ENCODE measurements at places on chromosomes 4 and X.

- DNase-seq: no peak
These were observed 205.8 kb upstream of the MAMLD1 start for GRCh38 chrX:150157291-150157690.

GRCh38 chr4:16607241-16608066 lies 291.0 kb downstream of the LDB2 start:
- DNase-seq: no peak

- no peak for DNase-seq
These were observed 36.3 kb upstream of the TBC1D14 start for GRCh38 chr4:6873291-6873690.

GRCh38 chrX:155115174-155115819 lies 44.0 kb downstream of the BRCC3 start:
- no peak for DNase-seq

DNA sequence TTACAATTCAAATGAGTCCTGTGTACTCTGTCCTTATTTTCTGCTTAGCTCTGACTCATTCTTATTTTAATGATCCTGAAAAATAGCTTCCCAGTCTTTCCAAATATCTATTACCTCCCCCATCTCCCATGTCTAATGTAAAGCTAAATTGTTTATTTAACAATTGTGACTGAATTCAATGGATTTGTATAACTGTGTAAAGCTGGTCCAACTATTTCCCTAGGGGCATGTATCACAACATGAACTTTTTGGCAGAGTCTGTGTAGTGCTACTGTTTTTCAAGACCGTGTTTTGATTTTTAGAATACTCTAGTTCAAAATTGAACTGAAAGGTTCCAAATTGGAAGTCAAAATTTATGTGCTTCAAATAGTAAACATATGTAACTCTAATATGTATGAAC lies 67.8 kb downstream of the SPCS3 start:
- no peak for DNase-seq

DNA sequence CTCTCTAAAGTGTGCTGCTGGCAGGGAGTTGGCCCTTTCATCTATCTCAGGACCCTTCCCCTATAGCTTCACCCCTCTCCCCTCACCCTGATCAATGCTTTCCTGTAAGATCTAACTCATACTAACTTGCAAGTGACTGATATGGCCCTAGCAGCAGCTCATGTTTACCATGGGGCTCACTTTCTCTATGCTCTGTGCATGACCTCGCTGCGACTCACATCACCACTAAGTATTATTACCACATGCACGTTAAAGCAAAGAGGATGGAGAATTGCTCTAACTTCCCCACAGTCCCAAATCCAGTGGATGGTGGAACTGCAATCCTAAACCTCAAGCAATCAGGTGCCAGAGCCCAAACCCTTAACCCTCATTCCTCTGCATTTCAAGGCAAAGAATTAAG lies 626.6 kb downstream of the MID1IP1 start:
- no peak for DNase-seq

DNA sequence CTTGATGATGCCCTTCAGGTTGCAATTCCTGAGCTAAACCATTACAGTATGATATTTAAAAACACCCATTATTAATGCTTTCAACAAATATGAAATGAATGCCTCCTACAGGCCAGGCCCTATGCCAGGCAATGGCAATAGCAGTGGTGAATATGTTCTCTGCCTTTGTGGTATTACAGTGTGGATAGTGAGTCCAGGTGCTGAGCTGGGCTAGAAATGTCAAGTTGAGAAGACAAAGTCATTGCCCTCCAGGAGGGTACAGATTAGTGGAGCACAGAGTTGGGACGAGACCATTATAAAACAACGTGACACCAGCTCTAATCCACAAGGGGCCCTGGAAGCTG lies 81.9 kb downstream of the RBM47 start:
- no peak for DNase-seq

DNA sequence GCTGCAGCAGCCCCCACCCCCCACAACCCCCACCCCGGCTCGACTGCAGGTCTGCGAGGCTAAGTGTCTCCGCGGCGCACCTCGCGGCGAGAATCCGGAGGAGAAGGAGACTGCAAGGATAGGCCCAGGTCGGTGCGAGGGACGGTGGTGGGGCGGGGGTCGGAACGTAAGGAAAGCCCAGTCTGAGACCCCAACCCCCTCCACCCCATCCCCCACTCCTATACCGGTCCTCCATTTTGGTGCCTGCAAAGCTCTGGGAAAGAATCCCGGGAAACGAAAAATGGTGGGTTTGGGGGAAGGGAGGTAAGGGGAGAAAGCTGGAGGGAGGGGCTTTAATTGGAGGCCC lies 614 bp downstream of the BEX3 start:
- DNase-seq: no peak

DNA sequence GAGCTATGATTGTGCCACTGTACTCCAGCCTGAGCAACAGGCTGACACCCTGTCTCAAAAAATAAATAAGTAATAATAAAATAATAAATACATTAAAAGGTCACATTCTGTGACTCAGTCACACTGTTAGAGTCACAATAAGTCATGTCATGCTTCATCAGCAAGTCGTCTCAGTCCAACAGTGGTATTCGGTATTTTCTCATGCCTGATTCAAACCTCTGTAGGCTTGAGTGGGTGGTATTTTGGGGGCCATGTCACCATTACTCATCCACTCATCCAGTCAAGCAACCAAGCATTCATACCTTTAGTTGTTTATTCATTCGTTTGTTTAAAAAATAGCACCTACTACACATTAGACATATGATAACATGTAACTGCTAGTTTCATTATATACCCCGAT lies 46.9 kb downstream of the SUPT20HL2 start:
- no peak for DNase-seq

DNA sequence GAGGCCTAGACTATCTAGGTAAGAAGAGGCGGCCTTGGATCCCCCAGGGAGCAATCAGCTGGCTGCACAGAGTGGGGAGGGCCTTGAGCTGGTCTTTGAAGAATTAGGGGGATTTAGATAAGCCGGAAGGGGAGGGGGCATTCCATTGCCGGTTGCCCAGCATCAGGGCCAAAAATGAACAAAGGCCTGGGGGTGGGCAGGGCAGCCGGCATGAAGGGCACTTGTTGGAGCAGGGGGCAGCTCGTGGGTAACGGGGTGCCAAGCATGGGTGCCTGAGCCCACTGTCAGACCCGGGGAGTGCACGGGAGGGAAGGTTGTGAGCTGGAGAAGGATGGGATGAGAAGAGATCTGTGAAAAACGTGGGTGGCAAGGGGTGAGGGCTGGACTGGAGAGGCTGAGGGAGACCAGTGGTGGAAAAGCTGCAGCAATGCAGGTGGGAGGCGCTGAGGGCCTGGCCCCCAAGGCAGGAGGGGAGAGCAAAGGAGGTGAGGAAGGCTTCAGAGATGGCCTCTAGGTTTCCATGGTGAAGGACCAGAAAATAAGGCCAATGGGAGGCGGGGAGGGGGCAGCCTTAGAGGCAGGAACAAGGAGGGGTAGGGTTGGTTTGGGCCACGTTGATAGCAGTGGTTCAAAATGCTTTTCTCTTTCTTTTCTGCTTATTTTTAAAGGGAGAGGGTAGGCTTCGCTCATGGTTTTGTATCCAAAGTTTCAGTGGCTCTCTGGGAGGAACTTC lies 8.6 kb downstream of the KLF3 start:
- no peak for DNase-seq

- DNase-seq: no peak
These were observed 74.6 kb downstream of the MXRA5 start for GRCh38 chrX:3271834-3272186.

- no peak for DNase-seq
These were observed 20.9 kb downstream of the CLRN2 start for GRCh38 chr4:17535906-17536305.

GRCh38 chrX:68721546-68721945 lies 74.1 kb downstream of the STARD8 start:
- DNase-seq: no peak

GRCh38 chrX:35046660-35047296 lies 104.2 kb downstream of the FAM47B start:
- DNase-seq: no peak

DNA sequence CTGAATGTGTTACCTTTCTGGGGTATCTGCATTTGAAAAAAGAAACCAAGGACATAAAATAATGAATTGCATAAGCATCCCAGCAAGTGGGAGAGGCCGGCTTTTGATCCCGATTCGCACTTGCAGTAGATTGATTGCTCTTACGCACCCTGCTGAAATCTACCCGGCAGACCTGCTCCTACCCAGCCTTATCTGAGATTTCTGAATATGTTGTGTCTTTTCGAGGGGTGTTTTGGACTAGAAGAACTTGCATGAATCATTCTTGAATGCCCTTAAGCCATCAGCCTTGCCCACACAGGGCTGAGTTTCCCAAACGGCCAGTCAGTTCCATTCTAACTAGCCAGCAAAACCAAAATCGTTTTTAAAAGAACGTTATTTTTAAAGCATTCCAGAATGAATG lies 174.4 kb upstream of the BCOR start:
- DNase-seq: no peak

- DNase-seq: no peak
These were observed 136.8 kb downstream of the CHRNA9 start for GRCh38 chr4:40471923-40472322.

- no peak for DNase-seq
These were observed 1.7 kb downstream of the GPRIN3 start for GRCh38 chr4:89305712-89306437.

- DNase-seq: no peak
These were observed 693 bp downstream of the OCIAD1 start for GRCh38 chr4:48831532-48832030.

DNA sequence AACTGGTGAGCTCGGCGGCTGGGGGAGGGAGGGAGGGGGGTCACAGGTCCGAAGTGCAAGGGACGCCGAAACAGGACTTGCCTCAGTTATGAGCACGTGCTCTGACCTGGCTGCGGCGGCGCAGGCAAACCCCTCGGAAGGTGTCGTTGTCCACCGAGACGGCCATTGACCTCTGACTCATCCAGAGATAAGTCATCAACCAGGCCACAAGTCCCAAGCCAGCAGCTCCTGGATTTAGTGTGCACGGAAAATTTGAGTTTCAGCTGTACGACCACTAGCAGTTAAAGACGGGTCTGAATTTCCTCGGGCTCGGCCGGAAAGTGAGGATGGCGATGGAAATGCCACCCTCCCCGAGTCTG lies 674 bp downstream of the SH3D19 start:
- no peak for DNase-seq

DNA sequence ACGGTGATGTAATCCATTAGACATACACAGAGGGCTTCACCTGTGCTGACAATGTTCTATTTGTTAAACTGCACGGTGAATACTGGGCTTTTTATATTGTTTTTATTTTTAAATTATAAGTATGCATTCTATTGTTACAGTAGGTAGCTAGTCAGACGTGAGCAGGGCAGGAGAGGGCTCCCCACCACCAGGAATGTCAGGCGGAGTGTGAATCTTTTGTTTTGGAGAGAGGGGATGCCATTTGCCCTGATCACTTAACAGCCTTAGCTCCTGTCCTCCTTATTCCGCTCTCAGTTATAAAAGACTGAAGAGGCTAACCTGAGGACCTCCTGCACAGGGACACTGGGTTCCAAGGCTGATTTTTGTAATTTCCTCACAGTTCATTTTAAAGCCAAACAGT lies 151.6 kb upstream of the TAPT1 start:
- DNase-seq: no peak

DNA sequence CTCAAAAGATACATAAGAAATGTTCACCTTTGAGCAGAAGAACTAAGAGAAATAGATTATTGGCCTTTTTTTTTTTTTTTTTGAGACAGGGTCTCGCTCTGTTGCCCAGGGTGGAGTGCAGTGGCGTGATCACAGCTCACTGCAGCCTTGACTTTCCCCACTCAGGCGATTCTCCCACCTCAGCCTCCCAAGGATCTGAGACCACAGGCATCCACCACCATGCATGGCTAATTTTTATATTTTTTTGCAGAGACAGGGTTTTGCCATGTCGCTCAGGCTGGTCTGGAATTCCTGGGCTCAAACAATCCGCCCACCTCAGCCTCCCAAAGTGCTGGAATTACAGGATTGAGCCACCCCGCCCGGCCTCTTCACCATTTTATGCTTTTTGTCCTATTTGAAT lies 2.9 kb upstream of the TLR6 start:
- DNase-seq: no peak

DNA sequence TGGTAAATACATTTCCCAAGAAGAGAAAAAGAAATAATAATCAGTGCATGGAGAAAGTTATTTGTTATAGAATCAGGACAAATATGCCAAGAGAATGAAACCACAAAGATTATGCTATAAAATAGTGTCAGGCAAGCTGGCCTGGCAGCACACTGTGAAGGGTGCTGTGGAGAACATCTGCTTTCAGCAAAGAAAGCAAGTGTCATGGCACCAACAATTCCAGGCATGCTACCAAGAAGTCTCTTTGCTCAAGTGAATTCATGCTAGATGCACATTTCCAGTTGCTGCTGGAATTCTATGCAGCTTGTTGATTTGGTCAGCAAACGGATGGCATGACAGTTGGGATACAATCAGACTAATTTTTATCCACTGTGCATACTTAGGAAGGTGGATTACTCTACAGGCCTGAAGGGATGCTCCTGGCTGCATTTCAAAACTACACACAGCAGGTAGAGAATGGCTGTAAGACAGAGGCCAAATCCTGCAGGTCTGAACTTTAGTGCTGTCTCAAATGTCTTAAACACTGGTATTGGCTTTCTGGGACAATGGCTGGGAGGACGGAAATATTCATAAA lies 154.6 kb upstream of the FAT1 start:
- DNase-seq: no peak
